ENCODE measurements at places on chromosomes 6 and 20.

DNA sequence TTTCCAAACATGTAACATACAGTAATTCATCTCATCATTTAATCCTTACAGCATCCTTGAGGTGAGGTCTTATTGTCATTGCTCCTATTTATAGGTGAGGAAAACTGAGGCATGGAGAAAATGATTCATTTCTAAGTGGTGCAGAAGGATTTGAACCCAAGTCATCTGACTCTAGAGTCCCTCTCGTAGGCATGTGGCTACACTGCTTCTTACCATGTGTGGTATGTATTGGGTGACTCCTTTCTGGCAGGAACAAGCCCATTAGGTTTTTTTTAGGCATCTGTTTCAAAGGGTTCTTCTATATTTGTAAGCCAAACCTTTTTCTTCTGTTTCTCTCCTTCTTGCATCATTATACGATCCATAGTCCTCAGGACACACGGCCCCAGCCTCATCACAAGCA lies 94.8 kb downstream of the PPP1R14C start:
- DNase-seq, result no peak

GRCh38 chr6:15677822-15678221 lies 15.0 kb upstream of the DTNBP1 start:
- DNase-seq, result no peak

DNA sequence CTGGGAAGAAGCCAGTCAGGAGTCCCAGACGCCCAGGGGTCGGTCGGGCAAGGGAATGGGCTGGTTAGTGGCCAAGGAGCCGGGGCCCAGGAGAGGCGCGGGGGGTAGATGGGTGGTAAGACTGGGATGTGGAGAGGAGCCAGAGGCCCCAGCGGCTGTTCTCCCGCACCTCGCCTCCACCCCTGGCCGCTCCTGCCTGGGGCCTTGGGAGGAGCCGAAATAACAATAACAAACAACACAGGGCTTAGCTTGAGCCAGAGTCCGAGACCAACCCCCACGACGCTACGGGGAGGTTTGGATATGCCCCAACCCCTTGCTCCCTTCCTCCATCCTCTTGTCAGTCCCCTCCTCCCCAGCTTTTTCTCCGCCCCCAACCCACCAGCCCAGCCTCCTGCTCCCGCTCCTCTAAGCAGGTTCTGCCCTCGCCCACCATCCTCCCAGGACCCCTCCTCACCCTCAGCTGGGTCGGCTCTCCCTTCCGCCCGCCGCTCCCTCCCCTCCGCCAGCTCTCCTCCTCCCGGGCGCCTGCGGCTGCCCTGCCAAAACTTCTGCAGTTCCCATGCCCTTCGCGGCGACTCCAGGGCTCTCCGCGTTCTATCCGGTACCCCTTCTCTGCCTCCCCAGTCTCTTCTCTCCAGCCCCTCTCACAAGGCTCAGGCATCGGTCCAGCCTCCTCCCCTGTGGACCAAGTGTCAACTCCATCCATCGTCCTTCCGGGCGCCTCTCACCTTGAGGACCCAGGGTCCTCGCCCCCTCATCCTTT lies 1.1 kb downstream of the RNF39 start:
- no peak for DNase-seq

- no peak for DNase-seq
Measured at GRCh38 chr20:11521476-11522365, 396.0 kb upstream of the BTBD3 start.

GRCh38 chr6:153568628-153569027 lies 437.5 kb upstream of the RGS17 start:
- no peak for DNase-seq

DNA sequence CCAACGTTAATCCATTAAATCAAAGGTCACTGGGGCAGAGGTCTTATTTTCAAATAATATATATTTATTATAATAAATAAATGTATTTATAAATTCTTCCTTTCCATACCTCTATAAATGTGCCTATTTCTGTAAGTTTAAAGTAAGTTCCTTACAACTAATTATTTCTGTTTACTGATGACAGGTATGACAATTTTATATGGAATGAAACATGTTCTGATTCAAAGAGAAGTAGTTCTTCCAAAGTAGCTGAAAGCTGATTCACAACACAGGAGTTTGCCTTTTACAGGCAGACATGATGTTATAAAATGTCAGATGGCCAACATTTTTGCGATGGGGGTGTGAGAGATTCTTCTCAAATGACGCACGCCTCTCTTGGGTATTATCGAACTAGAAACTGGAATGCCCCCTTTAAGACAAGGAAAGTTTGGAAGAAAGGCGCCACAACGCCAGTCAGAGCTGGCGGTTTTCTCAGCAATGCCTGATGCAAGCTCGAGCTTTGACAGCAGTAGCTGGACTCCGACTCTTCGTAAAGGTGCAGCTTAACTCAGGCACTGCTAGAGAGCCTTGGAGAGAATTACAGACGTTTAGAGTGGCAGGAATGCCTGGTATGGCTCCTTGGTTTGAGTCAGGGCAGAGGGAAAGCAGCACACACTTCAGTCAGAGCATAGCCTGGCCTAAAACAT lies 92.1 kb downstream of the FOXC1 start:
- DNase-seq, result no peak

DNA sequence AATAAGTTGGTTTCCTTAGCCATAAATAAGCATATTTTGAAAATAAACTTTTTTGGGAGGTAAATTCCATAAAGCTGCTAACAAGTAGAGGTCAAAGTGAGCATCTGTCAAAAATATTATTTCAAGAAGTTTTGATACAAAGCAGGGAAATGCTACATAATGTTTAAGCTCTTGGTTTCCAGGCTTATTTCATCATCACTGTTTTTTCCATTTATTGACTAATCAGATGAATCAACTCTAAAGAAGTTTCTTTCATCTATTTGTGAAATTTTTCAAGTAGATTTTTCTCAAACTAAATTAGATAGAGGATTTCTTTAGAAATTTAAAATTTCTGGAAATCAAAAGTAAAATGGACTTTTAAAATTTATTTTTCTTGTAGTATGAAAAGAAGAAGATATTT lies 89.5 kb upstream of the TBX18 start:
- DNase-seq, result no peak

DNA sequence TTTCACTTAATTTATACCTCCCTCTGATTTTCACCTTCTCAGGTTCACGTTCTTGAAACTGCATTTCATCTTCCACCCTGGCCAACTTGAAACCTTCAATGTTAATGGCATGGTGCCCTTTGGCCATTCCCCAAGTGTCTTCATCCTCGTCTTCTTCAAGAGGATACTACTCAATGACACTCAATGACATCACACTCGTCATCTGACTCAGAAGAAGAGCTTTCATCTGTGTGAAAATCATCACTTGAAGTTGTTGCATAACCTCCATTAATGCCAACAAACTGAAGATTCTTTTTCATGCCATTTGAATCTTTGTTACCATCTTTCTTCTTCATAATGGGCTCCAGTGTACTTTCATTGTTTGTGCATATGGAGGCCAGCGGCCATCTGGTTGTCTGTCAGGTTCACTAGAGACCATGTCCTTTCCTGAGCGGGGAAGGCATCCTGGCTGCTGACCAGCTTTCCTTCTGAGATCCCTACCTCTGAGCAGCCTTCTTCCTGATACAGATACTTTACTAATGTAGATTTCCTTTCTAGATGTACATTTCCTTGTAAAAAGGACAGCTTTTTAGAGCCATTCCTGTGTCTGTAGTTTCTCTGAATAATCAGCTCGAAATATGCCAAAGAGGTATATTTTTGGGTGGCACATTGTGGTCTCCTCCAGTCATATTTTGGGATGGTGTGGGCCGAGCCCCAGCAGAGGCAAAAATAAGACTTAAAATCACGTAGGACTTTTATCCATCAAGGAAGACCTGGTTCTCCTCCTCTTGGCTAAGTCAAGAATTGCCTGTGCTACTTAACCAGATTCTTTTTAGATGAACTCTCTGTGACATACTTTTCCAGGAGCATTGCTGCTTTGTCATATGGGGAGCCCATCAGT lies 21.3 kb downstream of the TRMT6 start:
- DNase-seq, result no peak

- no peak for DNase-seq
Measured at GRCh38 chr6:156727715-156728385, 49.3 kb upstream of the ARID1B start.

DNA sequence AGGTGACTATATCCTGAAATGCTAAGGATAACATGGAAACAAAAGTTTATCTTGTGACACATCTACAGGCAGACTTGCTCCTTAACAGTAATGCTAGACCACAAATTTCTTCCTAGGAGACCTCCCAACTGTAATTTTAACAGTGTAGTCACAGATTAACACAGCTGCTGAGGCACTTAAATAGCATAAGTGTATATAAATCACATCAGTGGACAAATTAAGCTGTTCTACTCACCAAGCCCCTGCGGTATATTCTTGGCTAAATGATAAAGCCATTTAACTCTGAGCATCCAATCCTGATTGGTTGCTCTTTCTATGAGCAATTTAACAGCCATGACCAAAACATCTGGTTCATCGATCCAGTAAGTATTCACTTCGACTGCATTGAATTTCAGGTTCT lies 73.3 kb upstream of the LYRM2 start:
- no peak for DNase-seq

GRCh38 chr6:72414657-72415056 lies 207.2 kb upstream of the KCNQ5 start:
- DNase-seq, result no peak

DNA sequence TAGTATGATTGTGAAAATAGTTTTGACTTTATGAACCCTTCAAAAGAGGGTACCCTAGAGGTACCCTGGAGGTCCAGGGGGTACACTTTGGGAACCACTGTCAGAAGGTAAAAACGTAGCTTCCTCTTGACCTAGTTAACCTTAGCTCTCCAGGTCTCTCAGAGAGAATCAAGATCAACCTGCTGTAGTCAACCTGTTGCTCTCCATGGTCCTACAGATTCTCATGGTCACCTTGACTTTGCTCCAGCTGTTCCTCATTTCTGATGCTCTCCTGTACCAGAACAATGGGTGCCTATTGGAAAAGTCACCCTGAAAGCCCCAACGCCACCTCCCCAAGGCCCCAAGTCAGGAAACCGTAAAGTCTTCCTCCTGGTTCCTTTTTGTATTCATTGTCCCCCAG lies 294.4 kb upstream of the CDH4 start:
- DNase-seq, result no peak

- no peak for DNase-seq
Measured at GRCh38 chr20:24389686-24390085, 79.7 kb upstream of the SYNDIG1 start.

DNA sequence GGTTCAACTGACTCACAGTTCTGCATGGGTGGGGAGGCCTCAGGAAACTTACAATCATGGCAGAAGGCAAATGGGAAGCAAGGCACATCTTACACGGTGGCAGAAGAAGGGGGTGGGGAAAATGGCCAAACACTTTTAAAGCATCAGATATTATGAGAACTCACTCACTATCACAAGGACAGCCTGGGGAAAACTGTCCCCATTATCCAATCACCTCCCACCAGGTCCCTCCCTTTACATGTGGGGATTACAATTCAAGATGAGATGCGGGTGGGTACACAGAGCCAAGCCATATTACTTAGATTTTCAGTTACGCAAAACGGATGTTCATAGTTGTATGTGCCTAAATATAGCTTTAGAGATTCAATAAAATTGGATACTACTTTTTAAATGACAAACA lies 25.6 kb downstream of the CYP39A1 start:
- DNase-seq, result no peak

DNA sequence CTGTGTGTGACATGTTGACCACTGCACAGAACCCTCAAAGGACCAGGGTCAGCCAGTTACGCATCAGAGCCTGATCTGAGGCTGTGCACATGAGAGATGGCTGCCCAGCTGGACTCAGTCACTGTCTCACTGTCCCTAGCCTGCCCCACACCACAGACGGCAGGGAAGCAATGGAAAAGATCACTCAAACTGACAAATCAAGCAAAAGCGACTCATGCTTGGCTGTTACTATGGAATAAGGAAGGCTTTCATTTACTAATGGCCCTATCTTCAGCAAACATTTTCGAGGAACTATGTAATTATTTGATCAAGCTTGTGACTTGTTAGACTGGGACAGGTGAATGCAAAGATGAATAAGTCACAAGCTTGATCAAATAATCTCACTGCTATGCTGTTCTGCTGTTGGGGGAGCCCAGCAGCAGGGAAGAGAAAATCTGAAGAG lies 137.0 kb downstream of the SLC23A2 start:
- DNase-seq, result no peak

DNA sequence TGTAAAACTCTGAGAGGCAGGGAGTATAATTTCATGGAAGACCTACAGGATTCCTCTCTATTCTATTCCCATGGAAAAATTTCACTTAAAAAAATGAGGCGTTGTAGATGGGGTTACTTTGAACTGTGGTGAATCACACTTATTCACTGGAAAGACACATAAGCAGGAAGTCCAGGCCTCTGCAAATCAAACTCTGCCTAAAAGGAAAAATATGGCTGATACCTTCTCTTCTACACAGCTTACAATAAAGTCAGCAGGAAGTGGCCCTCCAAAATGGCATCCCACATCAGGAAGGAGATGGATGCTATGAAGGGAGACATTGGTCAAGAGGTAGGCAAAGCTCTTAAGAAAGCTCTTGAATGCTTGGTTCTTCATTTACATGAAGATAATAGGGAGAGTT lies 115.9 kb downstream of the FYN start:
- DNase-seq, result no peak

- DNase-seq, result no peak
Measured at GRCh38 chr6:1135726-1136414, 176.0 kb upstream of the FOXQ1 start.

- no peak for DNase-seq
Measured at GRCh38 chr20:57071954-57072583, 194.4 kb downstream of the BMP7 start.

- DNase-seq, result no peak
Measured at GRCh38 chr6:94099072-94099471, 679.7 kb upstream of the EPHA7 start.

GRCh38 chr6:142914369-142914768 lies 30.6 kb downstream of the HIVEP2 start:
- DNase-seq, result no peak

DNA sequence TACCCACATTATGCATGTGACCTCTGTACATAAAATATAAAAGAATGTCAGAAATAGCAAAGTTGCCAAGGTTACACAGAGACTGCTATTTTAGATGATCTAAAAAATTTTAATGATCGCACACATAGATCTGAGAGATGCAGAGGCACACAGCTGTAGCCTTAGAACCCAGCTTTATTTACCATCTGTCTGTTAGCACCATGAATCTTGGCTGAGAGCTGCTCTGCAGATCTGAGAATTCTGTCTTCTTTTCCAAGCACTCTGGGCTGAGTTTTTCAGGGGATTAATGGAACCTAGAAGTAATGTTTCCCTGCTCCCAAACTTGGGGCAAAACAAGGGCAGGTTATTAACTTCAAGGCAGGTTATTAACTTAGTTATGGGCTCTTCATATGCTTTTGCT lies 248.7 kb upstream of the JAG1 start:
- no peak for DNase-seq

- no peak for DNase-seq
Measured at GRCh38 chr20:10370091-10370887, 63.7 kb downstream of the MKKS start.

DNA sequence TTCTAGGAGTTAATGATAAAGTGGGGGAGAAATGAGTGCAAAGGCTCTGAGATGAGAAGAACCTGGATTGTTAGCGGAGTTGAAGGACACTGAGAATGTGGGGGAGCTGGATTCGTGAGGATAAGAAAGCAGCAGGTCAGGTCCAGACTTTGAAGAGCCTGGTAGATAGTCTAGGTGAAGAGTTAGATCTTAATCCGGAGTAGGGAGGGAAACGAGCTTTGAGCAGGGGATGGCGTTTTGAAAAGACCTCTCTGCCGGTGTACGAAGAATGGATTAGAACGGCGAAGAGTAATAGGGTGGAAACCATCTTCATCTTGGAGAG lies 487 bp upstream of the PHF20 start:
- no peak for DNase-seq

GRCh38 chr6:34393191-34393965 lies 909 bp upstream of the NUDT3 start:
- DNase-seq, result no peak
